ENCODE measurements at places on chromosomes 4 and X. TPM values are rescaled to one million over a fixed set of nuclear protein-coding genes. Genes with fewer than 3 reads are reported as not detected.
A peak's percentile ranks its signal among the peaks of the same experiment; 100 is the strongest.

CTAG1A gene
- total RNA-seq, result not detected

ZGRF1 gene
- total RNA-seq, result 37.5 TPM

MYOZ2 gene
- total RNA-seq, result not detected

TLR2 gene
- total RNA-seq, result 0.94 TPM

OTC gene
- not detected for total RNA-seq

DNA sequence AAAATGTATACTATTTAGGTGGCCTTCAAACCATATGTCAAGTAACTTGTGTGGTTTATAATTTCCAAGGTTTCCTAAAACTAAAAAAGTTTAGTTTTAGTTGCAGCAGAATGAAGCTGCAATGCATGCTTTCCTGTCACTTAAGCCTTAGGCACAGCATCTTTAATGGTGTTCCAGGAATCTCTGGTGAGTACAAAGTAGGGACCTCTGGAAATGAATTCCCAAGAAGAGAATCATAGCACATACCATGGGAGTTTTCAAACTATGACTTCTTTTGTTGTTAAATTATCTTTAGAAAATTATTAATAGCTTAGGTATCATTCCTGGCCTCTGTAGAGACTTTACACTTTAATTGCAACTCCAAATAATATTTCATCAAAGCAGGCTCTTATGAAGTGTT, 1005.9 kb upstream of the PABPC4L start:
- DNase-seq, result no peak
- no peaks in the 10 kb centered on the region for H3K27me3 ChIP-seq
- H3K4me3 ChIP-seq, result no peak overlapping the region
- no peak overlapping the region for H3K27ac ChIP-seq
- H3K36me3 ChIP-seq, result no peaks in the 10 kb centered on the region

- H3K27me3 ChIP-seq, result no peaks in the 10 kb centered on the region
- H3K4me1 ChIP-seq, result peaks cover 4% of the 10 kb centered on the region
- H3K36me3 ChIP-seq, result no peaks in the 10 kb centered on the region
- peak; percentile 48 for DNase-seq
- H3K27ac ChIP-seq, result no peak overlapping the region
- no peak overlapping the region for H3K4me3 ChIP-seq
Observed at GRCh38 chr4:152454398-152455011, 81.4 kb downstream of the FBXW7 start.

- no peak for DNase-seq
- no peak overlapping the region for H3K4me3 ChIP-seq
- H3K4me1 ChIP-seq, result no peaks in the 10 kb centered on the region
- no peaks in the 10 kb centered on the region for H3K27me3 ChIP-seq
Observed at GRCh38 chr4:5730436-5730835, 19.4 kb downstream of the EVC start.
